ENCODE measurements at places on chromosomes 6 and 20. TPM values are rescaled to one million over a fixed set of nuclear protein-coding genes. Genes with fewer than 3 reads are reported as not detected.

DNA sequence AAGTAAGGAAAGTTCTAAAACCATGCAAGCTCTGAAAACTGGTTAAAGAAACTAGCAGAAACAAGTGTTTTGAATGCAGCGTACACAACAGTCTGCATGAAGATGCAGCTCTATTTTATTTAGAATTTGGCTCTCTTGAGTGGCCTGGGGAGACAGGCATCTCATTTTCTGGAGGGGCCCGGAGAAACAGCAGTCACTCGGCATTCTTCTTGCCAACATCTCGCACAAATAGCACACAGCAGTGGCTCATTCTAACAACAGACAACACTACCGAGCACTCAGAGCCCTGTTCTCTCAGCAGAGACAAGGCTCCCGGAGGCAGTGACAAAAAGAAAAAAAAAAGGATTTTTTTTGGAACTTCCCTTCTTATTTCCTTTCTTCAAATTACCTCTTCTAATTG, 108.5 kb upstream of the STMND1 start:
- no peak for DNase-seq

DNA sequence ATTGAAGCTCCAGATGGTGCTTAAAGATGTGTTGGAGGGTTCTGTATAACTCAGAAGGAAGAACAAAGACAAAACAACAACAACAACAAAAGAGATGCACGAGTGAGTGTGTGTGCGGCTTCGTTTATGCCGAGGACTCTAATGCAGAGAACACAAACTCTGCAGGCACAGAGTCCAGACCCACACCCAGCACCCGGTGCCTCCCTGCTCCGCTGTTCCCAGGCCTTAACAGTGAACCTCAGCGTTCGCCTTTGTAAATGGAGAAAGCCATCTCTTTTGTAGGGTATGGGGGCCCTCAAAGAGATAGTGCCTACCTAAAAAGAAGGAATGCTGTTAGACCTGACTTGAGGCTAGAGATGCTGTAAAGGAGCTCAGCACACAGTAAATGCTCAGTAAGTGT, 243.3 kb downstream of the ERMARD start:
- DNase-seq, result no peak

DNA sequence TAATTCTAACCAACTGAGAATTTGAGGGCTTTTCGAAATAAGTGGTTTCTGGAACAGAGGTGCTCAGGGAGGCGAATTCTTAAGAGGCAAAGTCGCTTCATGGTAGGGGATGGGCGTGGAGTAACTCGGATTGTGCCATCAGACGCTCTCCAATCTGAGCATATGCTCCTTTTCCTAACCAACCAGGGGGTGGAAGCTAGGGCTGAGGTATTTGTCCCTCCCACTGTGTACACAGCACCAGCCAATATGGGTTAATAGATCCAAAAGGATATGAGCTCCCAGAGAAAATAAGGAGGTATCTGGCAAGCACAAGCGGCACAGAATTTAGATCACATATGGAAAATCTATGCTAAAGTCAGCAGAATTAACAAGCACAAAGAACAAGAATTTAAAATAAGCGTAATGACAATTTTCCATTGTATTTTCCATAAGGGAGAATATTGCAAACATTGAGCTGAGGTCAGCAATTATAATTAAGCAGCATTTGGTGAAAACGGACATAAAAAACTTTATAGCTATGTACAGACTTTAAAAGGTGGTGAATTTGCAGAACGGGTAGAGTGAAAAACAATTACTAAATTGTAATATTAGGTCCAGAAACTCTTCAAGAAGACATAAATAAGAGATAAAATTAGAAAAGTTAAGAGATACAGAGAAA, 55.0 kb upstream of the PHACTR1 start:
- DNase-seq, result no peak

GRCh38 chr6:149153693-149154092, 163.8 kb upstream of the TAB2 start:
- no peak for DNase-seq

- DNase-seq, result no peak
Observed at GRCh38 chr6:79463621-79464050, 73.6 kb downstream of the LCA5 start.

DNA sequence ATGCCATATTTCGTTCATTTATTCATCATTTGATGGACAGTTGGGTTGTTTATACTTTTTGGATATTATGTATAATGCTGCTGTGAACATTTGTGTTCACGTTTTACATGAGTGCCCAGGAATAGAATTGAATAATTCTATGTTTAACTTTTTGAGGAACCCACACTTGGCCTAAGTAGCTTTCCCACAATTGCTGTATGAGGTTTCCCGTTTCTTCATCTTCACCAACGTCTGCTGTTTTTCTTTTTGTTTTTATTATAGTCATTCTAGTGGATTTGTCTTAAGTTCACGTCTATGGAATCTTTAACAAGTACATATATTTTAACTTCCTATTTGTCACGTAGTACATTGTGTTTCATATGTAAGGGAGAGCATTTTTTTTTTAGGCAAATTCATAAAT, 110.3 kb downstream of the JARID2 start:
- no peak for DNase-seq

GRCh38 chr6:4774296-4774695, 1.9 kb upstream of the CDYL start:
- no peak for DNase-seq

GRCh38 chr6:37783856-37784584, 35.5 kb upstream of the ZFAND3 start:
- peak; percentile 64 for DNase-seq

GRCh38 chr6:2611092-2611491, 139.6 kb downstream of the MYLK4 start:
- DNase-seq, result no peak

GRCh38 chr20:58970146-58970545, 10.9 kb upstream of the NELFCD start:
- DNase-seq, result no peak

GRCh38 chr20:55500130-55500529, 505.2 kb downstream of the CBLN4 start:
- no peak for DNase-seq

- DNase-seq, result no peak
Observed at GRCh38 chr20:12764851-12765250, 243.9 kb upstream of the SPTLC3 start.

GRCh38 chr6:68657374-68658139, 22.5 kb downstream of the ADGRB3 start:
- no peak for DNase-seq

DNA sequence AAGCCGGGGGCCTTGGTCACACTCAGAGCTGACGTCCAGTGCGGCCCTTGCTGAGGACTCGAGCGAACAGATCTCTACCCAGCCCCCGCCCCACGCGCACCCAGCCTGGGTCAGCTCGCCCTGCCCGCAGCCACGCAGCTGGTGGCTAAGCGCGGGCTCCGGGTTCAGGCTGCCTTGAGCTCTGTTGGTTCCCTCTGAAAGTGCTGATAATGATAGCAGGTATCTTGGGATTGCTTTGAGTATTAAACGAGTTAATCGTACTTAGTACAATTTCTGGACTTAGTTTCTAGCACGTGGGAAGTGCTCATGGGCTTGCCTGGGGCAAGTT, 88.1 kb upstream of the TGM3 start:
- DNase-seq, result no peak

DNA sequence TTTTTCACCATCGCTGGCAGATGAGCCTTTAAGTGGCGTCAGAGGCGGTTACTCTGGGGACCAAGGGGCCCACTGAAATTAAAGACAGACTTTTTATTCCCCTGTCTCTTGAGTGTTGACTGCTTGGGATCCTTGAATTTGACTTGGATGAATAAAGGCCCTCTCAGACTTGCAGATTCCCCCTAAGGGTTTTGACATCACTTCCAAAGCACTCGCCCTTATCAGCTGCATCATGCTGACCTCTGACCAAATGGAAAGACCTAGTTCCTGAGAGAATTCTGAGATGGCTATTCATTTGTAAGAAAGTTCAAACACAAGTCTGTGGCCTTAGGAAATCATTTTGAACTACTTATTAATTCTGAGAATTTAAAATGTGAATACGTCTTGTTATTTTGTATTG, 13.5 kb upstream of the MOXD1 start:
- DNase-seq, result peak; percentile 36

DNA sequence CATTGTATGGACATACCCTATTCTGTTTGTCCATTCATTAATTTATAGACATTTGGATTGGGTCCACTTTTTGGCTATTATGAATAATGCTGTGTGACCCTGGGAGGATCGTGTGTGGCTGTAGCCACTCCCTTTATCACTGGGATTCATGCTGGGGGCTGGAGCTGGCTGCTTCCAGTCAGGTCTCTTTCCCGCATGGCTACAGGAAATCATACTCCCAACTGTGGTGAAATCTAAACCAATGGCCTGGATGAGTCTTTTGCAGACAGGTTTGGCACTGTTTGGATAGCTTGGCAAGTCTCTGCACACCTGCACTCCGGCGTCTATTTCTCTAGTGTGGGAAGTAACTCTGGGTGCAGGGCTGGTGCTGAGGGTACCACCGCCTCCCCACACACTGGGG, 80.4 kb downstream of the RIN2 start:
- DNase-seq, result no peak

DNA sequence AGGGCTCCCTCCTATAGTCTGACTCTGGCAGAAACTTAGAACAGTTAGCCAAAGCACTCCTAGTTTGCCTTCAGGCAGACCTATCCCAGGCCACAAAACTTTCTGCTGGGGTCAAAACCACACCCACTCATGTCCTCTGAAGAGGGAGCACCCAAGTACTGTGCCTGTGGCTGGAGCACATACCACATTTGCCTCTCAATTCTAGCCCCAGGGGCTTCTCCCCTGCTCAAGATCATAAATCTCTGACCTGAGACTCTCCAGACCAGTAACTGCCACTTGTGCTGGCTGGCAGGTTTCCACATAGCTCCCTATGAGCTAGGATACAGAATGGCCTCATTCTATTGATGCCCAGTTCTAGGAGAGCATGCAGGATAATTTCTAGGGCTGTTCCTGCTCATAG, 781.0 kb downstream of the EYS start:
- DNase-seq, result no peak

- no peak for DNase-seq
Observed at GRCh38 chr20:20547221-20547875, 165.1 kb downstream of the RALGAPA2 start.

- DNase-seq, result peak; percentile 46
Observed at GRCh38 chr6:17907406-17908229, 79.8 kb downstream of the KIF13A start.

GRCh38 chr6:36760685-36761435, 63.2 kb downstream of the RAB44 start:
- DNase-seq, result no peak

GRCh38 chr6:164063346-164063745, 648.8 kb downstream of the QKI start:
- DNase-seq, result no peak

DNA sequence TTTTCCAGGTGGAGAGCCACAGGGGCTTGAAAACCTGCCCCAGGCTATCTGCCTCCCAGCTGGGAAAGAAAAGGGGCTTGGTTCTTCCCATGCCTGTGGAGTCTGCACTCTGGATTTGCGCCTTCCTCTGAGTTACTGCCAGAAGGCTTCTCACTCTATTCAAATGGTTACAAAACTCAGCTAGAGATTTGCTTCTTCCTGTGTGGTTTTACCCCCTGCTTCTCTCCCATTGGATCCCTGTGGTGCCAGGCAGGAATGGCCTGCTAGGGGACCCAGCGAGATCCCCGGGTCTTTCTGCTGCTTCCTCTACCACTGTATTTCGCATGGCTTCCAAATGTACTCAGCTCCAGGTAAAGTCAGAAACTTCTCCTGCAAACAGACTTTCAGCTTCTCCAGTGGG, 192.0 kb upstream of the HS3ST5 start:
- DNase-seq, result no peak

DNA sequence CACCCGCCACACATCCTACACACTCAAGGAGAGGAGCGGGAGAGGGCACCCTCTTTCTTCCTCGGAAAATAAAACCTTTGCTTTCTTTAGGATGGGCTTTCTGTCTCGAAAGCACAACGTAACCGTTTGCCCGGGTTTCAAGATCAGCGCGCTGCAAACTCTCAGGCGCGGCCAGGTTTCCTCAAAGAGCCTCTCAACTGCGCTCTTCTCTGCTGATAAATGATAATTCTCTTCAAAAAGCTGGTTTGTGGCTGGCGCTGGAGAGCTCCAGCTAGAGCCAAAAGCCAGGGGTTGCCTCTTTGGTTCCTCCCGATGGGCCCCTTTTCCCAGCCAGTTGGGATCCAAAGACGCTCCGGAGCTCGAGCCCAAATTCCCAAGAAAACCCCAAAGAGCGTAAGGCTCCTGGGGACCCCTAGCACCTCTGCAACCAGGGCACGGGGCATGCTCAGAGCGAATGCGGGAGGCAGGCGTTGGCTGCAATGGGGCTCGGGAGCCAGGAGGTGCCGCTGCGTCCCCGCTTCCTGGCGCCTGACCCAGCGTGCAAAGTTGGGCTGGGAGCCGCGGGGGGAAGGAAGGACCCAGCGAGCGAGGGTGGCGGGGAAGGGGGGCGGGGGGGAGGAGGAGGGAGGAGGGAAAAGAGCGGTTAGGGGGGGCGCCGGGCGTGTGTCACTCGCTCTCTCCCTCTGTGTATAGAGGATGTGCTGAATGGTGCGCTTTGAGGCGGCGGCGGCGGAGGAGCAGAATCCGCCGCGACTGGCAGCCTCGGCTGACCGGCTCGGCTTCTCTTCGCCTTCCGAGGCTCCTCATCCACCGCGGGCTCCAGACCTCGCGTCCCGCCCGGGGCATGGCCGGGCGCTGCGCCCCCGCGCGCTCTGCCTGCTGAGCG, at the start of gene PLCB1:
PLCB1 (plus strand) TSS at position 669 of the 886 bp plus-strand sequence. CDS start 386 bp downstream, outside the sequence.
- DNase-seq, result peak; percentile 91

DNA sequence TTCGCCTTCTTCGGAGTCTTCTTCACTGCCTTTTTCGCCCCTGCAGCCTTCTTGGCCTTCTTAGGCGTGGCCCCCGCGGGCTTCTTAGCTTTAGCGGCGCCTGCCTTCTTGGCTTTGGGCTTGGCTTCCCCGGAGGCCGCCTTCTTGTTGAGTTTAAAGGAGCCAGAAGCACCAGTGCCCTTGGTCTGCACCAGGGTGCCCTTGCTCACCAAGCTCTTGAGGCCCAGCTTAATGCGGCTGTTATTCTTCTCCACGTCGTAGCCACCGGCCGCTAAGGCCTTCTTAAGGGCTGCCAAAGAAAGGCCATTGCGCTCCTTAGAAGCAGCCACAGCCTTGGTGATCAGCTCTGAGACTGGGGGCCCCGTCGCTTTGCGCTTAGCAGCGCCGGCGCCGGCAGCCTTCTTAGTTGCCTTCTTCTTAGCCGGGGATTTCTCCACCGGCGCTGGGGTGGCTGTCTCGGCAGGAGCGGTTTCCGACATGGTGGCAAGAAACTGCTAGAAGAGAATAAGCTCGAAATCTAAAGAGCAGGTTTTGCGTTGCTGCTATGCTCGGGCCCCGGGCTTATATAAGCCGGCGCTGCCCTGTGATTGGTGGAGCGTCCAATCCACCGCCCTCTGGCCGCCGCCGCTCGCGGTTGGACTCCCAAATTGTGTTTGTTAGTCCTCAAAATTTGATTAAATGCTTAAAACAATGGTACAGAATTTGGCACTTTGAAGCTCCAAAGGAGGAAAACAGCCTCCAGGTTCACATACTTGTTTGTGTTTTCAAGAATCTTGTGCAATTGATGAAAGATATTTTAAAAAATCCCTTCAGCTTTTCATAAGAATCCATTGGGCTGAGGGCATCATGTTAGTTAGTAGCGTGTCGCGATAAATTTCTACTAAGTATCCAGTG, 44.9 kb downstream of the OR2B2 start:
- DNase-seq, result peak; percentile 80

Gene BTNL2
- not detected for total RNA-seq

Gene CAP2
- total RNA-seq, result 129 TPM

Gene CRISP3
- not detected for total RNA-seq

Gene PLA2G7
- 0.15 TPM for total RNA-seq

Gene GID8
- 16.1 TPM for total RNA-seq

Gene TENT5A
- 69.4 TPM for total RNA-seq

Gene SPATS1
- not detected for total RNA-seq

Gene PKIB
- total RNA-seq, result 0.35 TPM

Gene SIGLEC1
- 7.1 TPM for total RNA-seq

Gene TRIM31
- total RNA-seq, result not detected

Gene TREM1
- 0.92 TPM for total RNA-seq

Gene HUS1B
- not detected for total RNA-seq

Gene LRRC73
- 1.0 TPM for total RNA-seq

Gene PAK5
- total RNA-seq, result not detected
